ENCODE measurements at places on chromosomes 12 and 14. TPM values are rescaled to one million over a fixed set of nuclear protein-coding genes. Genes with fewer than 3 reads are reported as not detected.

- no peak overlapping the region for H3K4me3 ChIP-seq
- peaks cover 7% of the 10 kb centered on the region for H3K27me3 ChIP-seq
- H3K27ac ChIP-seq = no peak overlapping the region
- DNase-seq = peak; percentile 32
- H3K36me3 ChIP-seq = no peaks in the 10 kb centered on the region
These were observed 22.0 kb upstream of the TSPAN9 start for GRCh38 chr12:3055026-3055703.

- H3K4me1 ChIP-seq = no peaks in the 10 kb centered on the region
- H3K4me3 ChIP-seq = no peak overlapping the region
- no peak overlapping the region for H3K27ac ChIP-seq
These were observed 21.1 kb downstream of the GSC start for GRCh38 chr14:94748667-94749347.

DNA sequence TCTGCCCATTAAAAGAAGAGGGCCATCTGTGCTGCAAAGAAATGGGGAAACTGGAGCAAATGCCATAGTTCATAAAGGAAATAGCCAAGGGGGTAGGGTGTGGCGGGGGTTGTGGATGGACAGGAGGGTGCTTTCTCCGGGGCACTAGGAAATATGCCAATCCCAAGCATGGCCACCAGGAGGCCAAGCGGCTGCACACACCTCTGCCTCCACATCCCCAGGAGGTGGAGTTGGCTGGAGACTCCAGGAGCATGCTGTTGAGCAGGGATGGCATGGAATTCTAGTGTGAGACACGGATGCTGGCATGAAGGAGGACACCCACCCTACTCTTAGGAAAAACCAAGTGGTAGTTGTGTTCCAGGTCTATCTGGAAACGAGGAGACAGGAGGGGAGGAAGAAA is 25.2 kb downstream of the NID2 start:
- H3K27ac ChIP-seq = no peak overlapping the region
- no peaks in the 10 kb centered on the region for H3K27me3 ChIP-seq
- peaks cover 47% of the 10 kb centered on the region for H3K4me1 ChIP-seq

- H3K36me3 ChIP-seq = peaks cover 5% of the 10 kb centered on the region
- no peak overlapping the region for H3K27ac ChIP-seq
- H3K4me3 ChIP-seq = no peak overlapping the region
- peak; percentile 84 for DNase-seq
- no peaks in the 10 kb centered on the region for H3K27me3 ChIP-seq
These were observed 110.4 kb downstream of the BCAT1 start for GRCh38 chr12:24838531-24838950.

GRCh38 chr14:21039585-21040369 is 2.4 kb upstream of the RNASE7 start:
- H3K27me3 ChIP-seq = peaks cover 15% of the 10 kb centered on the region
- H3K4me3 ChIP-seq = no peak overlapping the region
- H3K27ac ChIP-seq = no peak overlapping the region
- no peaks in the 10 kb centered on the region for H3K4me1 ChIP-seq
- no peaks in the 10 kb centered on the region for H3K36me3 ChIP-seq

DNA sequence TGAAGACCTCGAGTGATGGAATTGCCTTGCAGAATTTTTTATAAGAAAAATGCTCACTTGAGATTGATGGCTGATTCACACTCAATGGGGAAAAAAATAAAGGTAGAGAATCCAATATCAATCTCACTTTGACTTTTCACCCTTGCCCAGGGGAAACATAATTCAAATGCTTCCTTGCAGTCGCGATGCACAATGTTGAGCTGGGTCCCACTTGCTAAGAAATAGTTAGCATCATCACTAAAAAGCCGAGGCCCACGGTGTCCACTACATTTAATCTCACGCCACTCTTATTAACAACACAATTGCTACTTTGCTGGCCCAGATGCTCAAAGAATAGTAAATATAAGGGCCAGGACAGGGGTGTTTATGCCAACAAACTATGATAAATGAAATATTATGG is 223.4 kb downstream of the SPTSSA start:
- H3K27ac ChIP-seq = no peak overlapping the region
- H3K36me3 ChIP-seq = no peaks in the 10 kb centered on the region
- H3K4me1 ChIP-seq = no peaks in the 10 kb centered on the region

- peak overlapping the region; percentile 69 for H3K4me3 ChIP-seq
- no peaks in the 10 kb centered on the region for H3K4me1 ChIP-seq
- H3K27me3 ChIP-seq = no peaks in the 10 kb centered on the region
- H3K36me3 ChIP-seq = no peaks in the 10 kb centered on the region
These were observed 43.9 kb upstream of the ESR2 start for GRCh38 chr14:64337888-64338615.

- DNase-seq = peak; percentile 71
- H3K27ac ChIP-seq = peak overlapping the region; percentile 8
- peaks cover 3% of the 10 kb centered on the region for H3K27me3 ChIP-seq
- no peak overlapping the region for H3K4me3 ChIP-seq
- peaks cover 13% of the 10 kb centered on the region for H3K4me1 ChIP-seq
These were observed 186.4 kb upstream of the PRMT8 start for GRCh38 chr12:3304436-3305165.

GRCh38 chr14:37870632-37871346 is 275.4 kb downstream of the TTC6 start:
- no peaks in the 10 kb centered on the region for H3K36me3 ChIP-seq
- H3K27me3 ChIP-seq = no peaks in the 10 kb centered on the region
- no peak for DNase-seq
- no peaks in the 10 kb centered on the region for H3K4me1 ChIP-seq
- H3K4me3 ChIP-seq = no peak overlapping the region

GRCh38 chr12:39230086-39230485 is 212.8 kb downstream of the KIF21A start:
- H3K36me3 ChIP-seq = no peaks in the 10 kb centered on the region
- H3K4me3 ChIP-seq = no peak overlapping the region
- no peaks in the 10 kb centered on the region for H3K4me1 ChIP-seq
- H3K27ac ChIP-seq = no peak overlapping the region
- peak; percentile 82 for DNase-seq

DNA sequence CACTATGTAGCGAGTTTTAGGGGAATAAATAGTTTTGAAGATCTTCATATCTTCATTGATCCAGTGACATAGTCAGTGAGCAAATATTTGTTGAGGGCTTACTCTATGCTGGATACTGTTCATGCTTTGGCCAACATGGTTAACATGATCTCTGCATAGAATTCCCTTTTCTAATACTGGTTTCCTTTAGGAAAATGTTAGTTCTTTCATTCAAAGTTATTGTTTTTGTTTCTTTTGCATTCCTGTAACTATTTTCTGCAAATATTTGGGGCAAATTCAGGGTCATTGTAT is 226.5 kb downstream of the C12orf50 start:
- H3K36me3 ChIP-seq = no peaks in the 10 kb centered on the region
- H3K27ac ChIP-seq = no peak overlapping the region
- H3K4me3 ChIP-seq = no peak overlapping the region
- no peaks in the 10 kb centered on the region for H3K4me1 ChIP-seq
- H3K27me3 ChIP-seq = no peaks in the 10 kb centered on the region
- DNase-seq = no peak

Gene TMCC3
- polyA plus RNA-seq = 0.27 TPM

DNA sequence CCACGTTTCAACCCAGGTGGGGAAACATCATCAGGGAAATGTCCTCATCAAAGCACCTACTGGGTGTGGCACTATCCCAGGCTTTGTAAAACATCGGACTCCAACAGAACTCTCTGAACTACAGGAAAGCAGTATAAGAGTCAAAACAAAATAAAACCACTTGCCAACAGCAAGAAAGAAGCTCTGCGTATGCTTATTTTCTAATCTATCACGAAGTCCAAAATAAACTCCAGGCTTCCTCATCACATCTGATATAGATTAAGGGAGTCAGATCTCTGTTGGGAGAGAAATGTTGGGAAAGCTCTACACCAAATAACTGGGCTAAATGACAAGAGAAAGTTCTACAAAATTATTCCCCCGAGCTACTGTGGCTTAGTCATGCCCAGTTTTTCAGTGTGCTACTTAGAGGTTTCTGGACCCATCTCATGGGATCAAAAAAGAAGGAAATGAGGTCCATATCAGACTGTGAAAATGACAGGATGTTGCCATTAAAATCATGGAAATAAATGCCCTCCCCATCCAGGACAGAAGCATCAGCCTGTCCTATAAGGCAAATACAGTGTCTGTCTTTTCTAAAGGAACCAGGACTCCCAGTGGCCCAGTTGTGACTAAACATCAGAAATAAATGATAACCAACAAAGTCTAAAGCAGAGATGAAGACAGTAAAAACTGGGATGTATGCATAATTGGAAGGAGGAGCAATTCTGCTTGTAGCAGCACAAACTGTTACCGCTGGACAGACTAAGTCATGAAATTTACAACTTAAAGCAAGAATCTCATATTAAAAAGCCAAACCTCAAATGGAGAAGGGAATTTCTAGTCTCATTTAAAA is 149.5 kb downstream of the STXBP6 start:
- no peak overlapping the region for H3K27ac ChIP-seq
- no peaks in the 10 kb centered on the region for H3K27me3 ChIP-seq
- peak; percentile 66 for DNase-seq
- no peaks in the 10 kb centered on the region for H3K36me3 ChIP-seq
- H3K4me3 ChIP-seq = no peak overlapping the region

Gene TSPAN19
- polyA plus RNA-seq = not detected

DNA sequence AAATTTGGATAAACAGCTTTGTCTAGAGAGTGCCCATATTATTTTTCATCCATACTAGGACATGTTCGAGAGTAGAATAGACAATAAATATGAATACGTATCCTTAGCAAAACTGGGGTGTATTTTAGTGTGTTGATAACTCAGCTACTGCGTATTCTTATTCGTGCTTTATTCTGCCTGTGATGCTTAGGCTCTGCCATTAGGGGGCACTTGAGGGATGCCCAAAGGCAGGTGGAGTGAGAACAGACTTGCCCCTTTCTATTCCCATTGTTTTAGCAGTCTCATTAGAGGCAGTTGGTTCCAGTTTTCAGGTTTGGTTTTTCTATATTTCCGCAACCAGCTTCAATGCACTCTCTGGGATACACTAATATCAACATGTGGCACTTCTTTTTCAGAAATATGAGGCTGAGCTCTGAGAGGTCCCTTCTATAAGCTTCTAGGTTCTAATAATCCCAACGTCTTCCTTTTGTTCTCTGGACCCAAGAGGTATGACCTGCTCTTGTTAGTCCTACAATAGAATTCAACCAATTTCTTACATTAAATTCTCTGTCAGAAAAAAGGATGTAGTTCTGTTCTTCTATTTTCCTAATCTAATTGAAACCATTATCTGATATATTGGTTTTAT is 985.7 kb upstream of the FBXO33 start:
- no peak overlapping the region for H3K27ac ChIP-seq
- no peaks in the 10 kb centered on the region for H3K36me3 ChIP-seq
- H3K27me3 ChIP-seq = no peaks in the 10 kb centered on the region
- no peaks in the 10 kb centered on the region for H3K4me1 ChIP-seq
- H3K4me3 ChIP-seq = no peak overlapping the region
- DNase-seq = peak; percentile 4

DNA sequence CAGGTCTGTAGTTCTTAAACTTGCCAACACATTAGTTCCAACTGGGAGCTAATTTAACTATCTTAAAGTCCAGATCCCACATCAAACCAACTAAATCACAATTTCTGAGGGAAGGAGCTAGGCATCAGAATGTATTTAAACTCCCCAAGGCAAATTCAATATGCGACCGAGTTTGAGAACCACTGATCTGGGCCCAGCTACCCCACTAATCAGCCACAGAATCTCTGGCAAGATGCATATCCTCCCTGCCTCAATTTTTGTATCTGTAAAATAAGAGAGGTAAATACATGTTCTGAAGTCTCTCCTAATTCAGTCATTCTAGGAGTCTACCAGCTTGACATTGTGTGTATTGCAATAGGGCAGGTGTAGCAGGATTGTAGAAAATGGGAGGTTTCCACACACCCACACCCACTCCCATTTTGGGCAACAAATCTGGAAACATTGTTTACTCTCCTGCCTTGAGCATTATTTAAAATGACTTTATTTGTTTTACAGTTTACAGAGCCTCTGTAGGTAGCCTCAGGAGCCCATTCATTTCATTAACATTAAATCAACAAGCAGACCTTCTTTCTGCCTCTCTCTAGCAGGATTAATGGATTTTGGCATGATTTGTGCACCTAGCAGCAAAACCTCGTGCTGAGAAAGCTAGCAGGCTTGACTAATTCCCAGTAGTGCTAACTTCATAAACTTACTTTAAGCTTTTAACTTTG is 15.6 kb downstream of the LGR5 start:
- peaks cover 3% of the 10 kb centered on the region for H3K27me3 ChIP-seq
- H3K36me3 ChIP-seq = no peaks in the 10 kb centered on the region
- H3K4me3 ChIP-seq = no peak overlapping the region
- no peaks in the 10 kb centered on the region for H3K4me1 ChIP-seq
- DNase-seq = no peak
- H3K27ac ChIP-seq = no peak overlapping the region

DNA sequence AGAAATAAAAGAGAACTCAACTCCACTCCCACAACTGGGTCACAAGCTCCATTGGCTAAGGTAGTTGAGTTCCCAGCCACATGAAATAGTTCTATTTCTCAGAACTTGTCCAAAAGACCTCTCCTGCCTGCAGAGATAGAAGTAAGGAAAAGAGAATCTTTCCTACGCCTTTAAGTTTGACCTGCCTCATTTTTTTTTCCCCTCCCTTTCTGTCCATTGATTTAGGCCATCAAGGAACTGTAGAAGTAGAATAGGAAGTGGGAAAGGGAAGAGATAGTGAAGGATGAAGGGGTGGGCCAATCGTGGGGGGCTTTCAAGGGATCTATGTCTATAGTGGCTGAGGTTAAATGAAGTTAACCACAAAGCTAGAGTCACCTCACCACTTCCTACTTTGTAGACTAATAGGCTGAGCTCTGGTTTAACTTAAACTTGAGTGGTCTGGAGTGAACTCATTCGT is 13.9 kb upstream of the NUDT4 start:
- DNase-seq = no peak
- no peak overlapping the region for H3K27ac ChIP-seq
- no peaks in the 10 kb centered on the region for H3K4me1 ChIP-seq
- H3K4me3 ChIP-seq = no peak overlapping the region
- H3K36me3 ChIP-seq = no peaks in the 10 kb centered on the region

DNA sequence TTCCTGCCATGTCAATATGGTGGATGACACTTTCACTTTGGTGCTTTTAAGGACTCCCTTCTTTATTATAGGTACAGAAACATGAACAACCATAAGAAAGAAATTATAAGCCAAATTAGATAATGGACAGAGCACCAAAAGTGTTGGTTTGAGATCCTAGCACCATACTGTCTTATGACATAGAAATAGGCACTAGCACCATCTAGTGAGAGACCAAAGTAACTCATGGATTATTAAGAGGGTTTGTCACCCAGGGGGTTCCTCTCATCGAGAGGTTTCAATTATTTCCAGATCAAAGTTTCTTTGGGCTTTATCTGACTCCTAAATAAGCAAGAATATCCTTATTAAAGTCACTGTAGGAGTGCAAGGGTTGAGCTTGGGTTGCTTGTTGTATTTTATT is 153.0 kb upstream of the DIO2 start:
- DNase-seq = peak; percentile 32
- no peaks in the 10 kb centered on the region for H3K27me3 ChIP-seq
- H3K4me1 ChIP-seq = no peaks in the 10 kb centered on the region
- no peak overlapping the region for H3K4me3 ChIP-seq

Data from fibroblast of lung (primary cell).